Tracheal epithelial cell (primary cell): ENCODE measurements at places on chromosomes 7 and 10. TPM values are rescaled to one million over a fixed set of nuclear protein-coding genes. Genes with fewer than 3 reads are reported as not detected.

Gene CYP3A4
- total RNA-seq, result under 0.01 and 0.21 TPM in 2 replicates

Gene IL2RA
- total RNA-seq, result not detected in 2 replicates

Gene KNDC1
- total RNA-seq, result under 0.01 and 0.21 TPM in 2 replicates

Gene DLX5
- total RNA-seq, result 0.24 TPM in 1 of 2 replicates, not detected in the other

Gene CACNA2D1
- 0.64 and 1.9 TPM in 2 replicates for total RNA-seq

Gene GSAP
- total RNA-seq, result 9.2 and 9.8 TPM in 2 replicates

Gene FAM53B
- 30.1 and 46.9 TPM in 2 replicates for total RNA-seq

Gene CCDC3
- 0.96 and 1.7 TPM in 2 replicates for total RNA-seq

Gene CLDN4
- 60.3 and 251 TPM in 2 replicates for total RNA-seq

Gene CAMK2B
- total RNA-seq, result 0.72 TPM in 1 of 2 replicates, not detected in the other

Gene WASHC2A
- total RNA-seq, result 24.7 and 27.0 TPM in 2 replicates

Gene MRC1
- total RNA-seq, result 0.21 and 0.24 TPM in 2 replicates

Gene HOXA6
- 0.72 TPM in 1 of 2 replicates, not detected in the other for total RNA-seq

Gene GIMAP7
- total RNA-seq, result under 0.01 TPM in 1 of 2 replicates, not detected in the other

Gene IKZF1
- total RNA-seq, result 0.24 TPM in 1 of 2 replicates, not detected in the other

Gene PDE1C
- total RNA-seq, result under 0.01 and 1.2 TPM in 2 replicates

Gene ITPRID1
- not detected in 2 replicates for total RNA-seq

Gene IGF2BP3
- total RNA-seq, result 7.5 and 26.0 TPM in 2 replicates

Gene IGFBP1
- 0.24 TPM in 1 of 2 replicates, not detected in the other for total RNA-seq

Gene TAC1
- 2.9 TPM in 1 of 2 replicates, not detected in the other for total RNA-seq

Gene LARP4B
- total RNA-seq, result 24.5 and 24.8 TPM in 2 replicates

Gene CRYGN
- total RNA-seq, result not detected in 2 replicates

Gene METTL2B
- total RNA-seq, result 44.5 and 52.8 TPM in 2 replicates

Gene PILRA
- total RNA-seq, result under 0.01 TPM in 1 of 2 replicates, not detected in the other

Gene GCK
- 0.21 and 0.96 TPM in 2 replicates for total RNA-seq

Gene DGKB
- total RNA-seq, result not detected in 2 replicates

Gene LRRC61
- 10.4 and 10.6 TPM in 2 replicates for total RNA-seq

Gene USP6NL
- total RNA-seq, result 8.9 and 9.6 TPM in 2 replicates

Gene KAT6B
- 6.3 and 8.7 TPM in 2 replicates for total RNA-seq

Gene ANKRD1
- total RNA-seq, result 0.21 and 21.2 TPM in 2 replicates

Gene TFEC
- total RNA-seq, result under 0.01 TPM in 1 of 2 replicates, not detected in the other

Gene PNLIP
- total RNA-seq, result not detected in 2 replicates

Gene FLNC
- total RNA-seq, result 0.64 and 8.0 TPM in 2 replicates

Gene NEBL
- total RNA-seq, result 9.2 and 19.8 TPM in 2 replicates

Gene CPA2
- total RNA-seq, result 0.43 TPM in 1 of 2 replicates, not detected in the other

Gene C10orf143
- total RNA-seq, result 0.48 TPM in 1 of 2 replicates, not detected in the other

Gene MUC3A
- total RNA-seq, result not detected in 2 replicates

Gene SHTN1
- 2.3 and 4.3 TPM in 2 replicates for total RNA-seq

Gene FAM25C
- not detected in 2 replicates for total RNA-seq

Gene FEZF1
- total RNA-seq, result not detected in 2 replicates

Gene ASB10
- total RNA-seq, result not detected in 2 replicates

Gene CNOT4
- total RNA-seq, result 4.0 and 4.3 TPM in 2 replicates

Gene PFKP
- 187 and 447 TPM in 2 replicates for total RNA-seq

Gene EMX2
- 0.48 TPM in 1 of 2 replicates, not detected in the other for total RNA-seq

Gene PWWP2B
- total RNA-seq, result 52.1 and 71.8 TPM in 2 replicates

Gene CACUL1
- total RNA-seq, result 23.7 and 29.4 TPM in 2 replicates

Gene TRIM50
- total RNA-seq, result not detected in 2 replicates
